ENCODE measurements at places on chromosomes 12 and 14. TPM values are rescaled to one million over a fixed set of nuclear protein-coding genes. Genes with fewer than 3 reads are reported as not detected.

GRCh38 chr12:91926848-91927247 is 218.8 kb downstream of the BTG1 start:
- peak; percentile 24 for DNase-seq

Gene RARG
- 41.2 TPM for total RNA-seq

GRCh38 chr14:64549791-64550620 is at the start of gene PPP1R36:
TSS of gene PPP1R36 (plus strand) at chr14:64549961. CDS start at chr14:64549998, 37 bp downstream.
- no peak for DNase-seq

DNA sequence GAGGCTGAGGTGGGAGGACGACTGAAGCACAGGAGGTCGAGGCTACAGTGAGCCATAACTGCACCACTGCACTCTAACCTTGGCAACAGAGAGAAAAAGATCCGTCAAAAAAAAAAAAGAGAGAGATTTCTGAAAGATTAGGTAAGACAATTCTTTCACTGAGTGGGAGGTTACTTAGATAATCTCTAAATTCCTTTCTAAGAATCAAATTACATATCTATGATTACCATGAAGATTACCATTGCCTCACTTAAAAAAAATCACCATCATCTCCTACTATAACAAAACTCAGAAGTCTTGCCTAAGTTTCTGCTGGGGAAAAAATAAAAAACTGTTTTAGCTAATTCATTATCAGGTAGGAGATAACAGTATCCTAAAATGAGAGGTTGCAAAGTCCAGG is 366.7 kb downstream of the DUSP6 start:
- DNase-seq = no peak

DNA sequence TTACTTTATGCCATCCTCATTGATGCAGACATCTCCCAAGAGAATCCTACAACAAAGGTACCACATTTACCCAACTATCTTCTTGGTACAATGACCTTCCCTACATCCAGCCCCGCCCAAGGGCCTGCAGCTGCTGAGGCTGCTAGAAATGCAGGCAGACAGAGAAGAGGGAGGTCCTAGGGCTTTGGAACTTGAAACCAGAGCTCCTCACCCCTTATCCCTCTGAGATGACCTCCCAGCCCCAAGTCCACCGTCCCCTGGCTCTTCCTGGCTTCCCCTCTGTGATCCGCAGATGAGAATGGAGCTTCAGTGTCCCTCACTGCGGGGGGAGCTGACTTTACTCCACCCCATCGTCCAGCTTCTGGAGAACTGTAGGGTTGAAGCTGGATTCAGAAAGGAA is 1.6 kb upstream of the TNFRSF1A start:
- no peak for DNase-seq

GRCh38 chr14:72679536-72680151 is 214.3 kb downstream of the DPF3 start:
- DNase-seq = no peak

DNA sequence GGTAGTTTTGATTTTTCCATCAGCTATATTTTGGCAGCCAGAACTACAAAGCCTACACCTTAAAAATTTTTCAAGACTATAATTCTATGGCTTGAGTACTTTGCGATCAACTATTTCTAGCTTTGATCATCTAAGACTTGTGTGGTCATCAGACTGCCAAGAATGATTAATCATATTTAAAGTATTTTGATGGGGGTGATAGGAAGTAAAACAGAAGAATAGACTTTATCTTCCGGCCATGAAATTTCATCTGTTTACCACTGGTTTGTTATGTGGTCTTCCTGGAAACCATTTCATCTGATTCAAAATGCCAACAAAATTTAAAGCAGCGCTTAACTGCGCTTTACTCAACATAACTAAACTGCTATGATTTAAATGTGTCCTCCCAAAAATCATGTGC is 706.8 kb downstream of the TRHDE start:
- no peak for DNase-seq

Gene HOXC10
- 154 TPM for total RNA-seq

Gene AMN
- 0.44 TPM for total RNA-seq

Gene SYNDIG1L
- total RNA-seq = not detected

Gene MAP1LC3B2
- total RNA-seq = 1.9 TPM

DNA sequence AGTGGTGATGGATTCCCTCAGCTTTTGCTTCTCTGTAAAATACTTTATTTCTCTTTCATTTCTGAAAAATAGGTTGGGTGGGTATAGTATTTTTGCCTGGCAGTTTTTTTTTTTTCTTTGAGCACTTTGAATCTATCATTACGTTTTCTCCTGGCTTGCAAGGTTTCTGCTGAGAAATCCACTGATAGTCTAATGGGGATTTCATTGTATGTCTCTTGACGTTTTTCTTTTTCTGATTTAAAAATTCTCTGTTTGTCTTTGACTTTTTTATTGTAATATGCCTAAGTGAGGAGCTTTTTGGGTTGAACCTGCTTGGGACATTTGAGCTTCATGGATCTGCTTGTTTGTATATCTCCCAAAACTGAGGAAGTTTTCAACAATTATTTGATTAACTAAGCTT is 606.0 kb downstream of the KCNH5 start:
- no peak for DNase-seq

Gene KRT82
- not detected for total RNA-seq

Gene KRT85
- not detected for total RNA-seq

- DNase-seq = no peak
Observed at GRCh38 chr14:103041464-103041863, 15.9 kb downstream of the CDC42BPB start.

Gene STYK1
- 0.85 TPM for total RNA-seq

Gene ACSM4
- total RNA-seq = not detected

DNA sequence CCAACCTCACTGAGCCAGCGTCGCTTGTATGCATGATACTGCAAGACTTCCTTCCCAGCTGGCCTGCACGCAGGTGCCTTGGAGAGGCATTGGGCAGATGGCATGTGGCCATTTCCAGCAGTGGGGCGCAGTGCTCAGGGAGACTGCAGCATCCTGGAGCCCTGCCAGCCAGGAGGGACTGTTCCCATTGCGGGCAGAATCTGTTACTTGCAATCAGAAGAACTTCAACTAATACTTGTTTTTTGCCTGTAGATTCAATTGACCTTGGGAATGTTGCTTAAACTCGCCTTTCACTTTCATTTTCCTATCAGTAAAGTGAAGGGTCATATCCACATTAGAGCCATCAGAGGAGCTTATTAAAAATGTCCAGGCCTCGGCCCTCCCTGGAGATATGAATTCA is 29.8 kb downstream of the ANKRD9 start:
- no peak for DNase-seq

Gene KRT83
- total RNA-seq = 0.28 TPM

GRCh38 chr14:87935886-87936285 is 57.1 kb downstream of the GALC start:
- DNase-seq = no peak

DNA sequence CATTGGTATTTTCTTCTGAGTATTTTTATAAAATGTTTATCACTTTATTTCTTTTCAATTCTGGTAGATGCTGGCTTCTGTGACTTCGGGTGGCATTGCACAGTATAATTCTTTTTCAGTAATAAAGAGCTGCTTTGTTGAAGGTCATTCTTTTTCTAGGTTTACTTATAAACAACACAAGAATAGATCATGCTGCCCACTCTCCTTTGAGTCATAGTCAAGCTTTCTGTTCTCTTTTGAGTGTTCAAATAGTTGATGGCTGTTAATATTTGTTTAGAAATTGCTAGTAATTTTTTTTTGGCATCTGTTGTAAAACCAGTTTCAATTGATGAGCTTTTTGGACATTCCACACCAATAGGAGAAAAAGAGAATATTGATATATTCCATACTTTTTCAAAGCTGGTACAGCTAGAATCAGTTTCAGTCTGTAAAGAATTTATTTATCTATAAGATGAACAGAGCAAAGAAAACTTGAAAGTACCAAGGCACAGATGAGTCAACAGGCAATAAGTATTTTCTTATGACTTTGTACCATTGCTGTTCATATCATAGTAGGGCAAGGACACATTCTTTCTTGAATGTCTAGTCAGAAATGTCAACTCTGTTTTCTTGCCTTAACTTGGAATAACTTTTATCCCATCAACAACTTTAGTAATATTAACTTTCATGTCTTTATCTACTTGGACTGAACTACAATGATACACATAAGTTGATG is 513.0 kb upstream of the SEL1L start:
- no peak for DNase-seq

- DNase-seq = no peak
Observed at GRCh38 chr14:36524874-36525745, 5.1 kb upstream of the NKX2-1 start.

DNA sequence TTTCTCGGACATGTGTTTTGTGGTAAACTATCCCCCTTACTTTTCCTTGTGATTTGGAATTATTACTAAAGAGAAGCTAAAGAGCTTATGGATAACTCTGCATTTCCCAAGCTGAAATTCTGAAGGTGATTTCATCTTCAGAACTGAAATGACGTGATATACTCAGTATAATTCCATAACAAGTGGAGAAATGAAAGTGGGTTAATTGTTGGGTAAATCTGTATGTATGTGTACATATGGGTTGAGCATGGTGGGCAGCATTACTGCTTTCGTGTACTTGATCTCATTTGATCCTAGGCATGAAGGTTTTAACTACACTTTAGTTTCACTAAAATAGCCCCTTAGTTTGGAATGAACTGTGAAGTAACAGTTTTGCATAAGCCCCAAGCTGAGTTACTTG is 4.1 kb downstream of the YY1 start:
- DNase-seq = no peak

DNA sequence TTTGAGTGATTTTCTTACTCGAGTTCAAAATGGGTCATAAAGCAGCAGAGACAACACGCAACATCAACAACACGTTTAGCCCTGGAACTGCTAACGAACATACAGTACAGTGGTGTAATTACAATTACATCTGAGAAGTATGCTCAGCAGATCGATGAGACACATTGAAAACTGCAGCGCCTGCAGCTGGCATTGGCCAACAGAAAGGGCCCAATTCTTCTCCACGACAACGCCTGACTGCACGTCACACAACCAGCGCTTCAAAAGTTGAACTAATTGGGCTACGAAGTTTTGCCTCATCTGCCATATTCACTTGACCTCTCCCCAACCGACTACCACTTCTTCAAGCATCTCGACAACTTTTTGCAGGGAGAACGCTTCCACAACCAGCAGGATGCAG is 145.6 kb downstream of the SCARB1 start:
- DNase-seq = no peak

DNA sequence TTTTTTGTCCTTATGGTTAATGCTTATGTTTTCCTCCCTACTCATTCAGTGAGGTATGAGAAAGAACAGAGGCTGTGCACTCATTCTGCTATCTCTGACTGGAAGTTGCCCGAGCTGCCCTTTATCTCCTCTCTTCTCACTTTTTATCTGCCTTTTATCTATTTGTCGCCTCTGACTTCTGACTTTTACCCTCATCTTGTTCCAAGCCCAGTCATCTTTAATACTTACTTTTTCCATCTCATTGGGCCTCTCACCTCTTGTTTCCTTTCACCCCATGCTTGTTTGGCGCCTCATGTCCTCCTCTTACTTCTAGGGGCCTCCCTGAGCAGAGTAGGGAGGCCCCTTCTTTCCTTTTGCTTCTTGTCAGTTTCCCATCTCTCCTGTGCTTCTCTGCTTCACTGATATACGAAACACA is 50.7 kb downstream of the DIP2B start:
- DNase-seq = no peak

- no peak for DNase-seq
Observed at GRCh38 chr12:131340616-131341210, 370.2 kb upstream of the SFSWAP start.

GRCh38 chr12:124492879-124493808 is 74.3 kb downstream of the NCOR2 start:
- no peak for DNase-seq

DNA sequence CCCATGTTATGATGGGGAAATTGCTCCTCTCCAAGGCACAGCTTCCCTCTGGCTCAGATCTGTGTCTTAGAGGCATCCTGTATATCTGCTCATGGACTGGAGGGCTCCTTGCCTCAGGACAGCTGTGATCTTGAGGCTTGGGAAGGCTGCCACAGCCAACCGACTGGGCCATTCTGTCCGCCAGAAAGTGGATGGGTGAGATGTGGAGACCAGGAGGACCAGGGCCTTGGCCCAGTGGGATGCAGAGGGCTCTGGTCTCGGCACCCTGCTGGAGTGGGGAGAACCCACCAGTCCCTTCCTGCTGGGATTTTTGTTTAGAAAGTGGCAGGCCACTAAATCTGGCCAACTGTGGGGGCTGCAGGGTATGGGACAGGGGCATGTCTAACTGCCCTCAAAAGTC is 148.6 kb downstream of the CALM1 start:
- DNase-seq = no peak

GRCh38 chr12:26630546-26631027 is 202.4 kb downstream of the ITPR2 start:
- DNase-seq = no peak

DNA sequence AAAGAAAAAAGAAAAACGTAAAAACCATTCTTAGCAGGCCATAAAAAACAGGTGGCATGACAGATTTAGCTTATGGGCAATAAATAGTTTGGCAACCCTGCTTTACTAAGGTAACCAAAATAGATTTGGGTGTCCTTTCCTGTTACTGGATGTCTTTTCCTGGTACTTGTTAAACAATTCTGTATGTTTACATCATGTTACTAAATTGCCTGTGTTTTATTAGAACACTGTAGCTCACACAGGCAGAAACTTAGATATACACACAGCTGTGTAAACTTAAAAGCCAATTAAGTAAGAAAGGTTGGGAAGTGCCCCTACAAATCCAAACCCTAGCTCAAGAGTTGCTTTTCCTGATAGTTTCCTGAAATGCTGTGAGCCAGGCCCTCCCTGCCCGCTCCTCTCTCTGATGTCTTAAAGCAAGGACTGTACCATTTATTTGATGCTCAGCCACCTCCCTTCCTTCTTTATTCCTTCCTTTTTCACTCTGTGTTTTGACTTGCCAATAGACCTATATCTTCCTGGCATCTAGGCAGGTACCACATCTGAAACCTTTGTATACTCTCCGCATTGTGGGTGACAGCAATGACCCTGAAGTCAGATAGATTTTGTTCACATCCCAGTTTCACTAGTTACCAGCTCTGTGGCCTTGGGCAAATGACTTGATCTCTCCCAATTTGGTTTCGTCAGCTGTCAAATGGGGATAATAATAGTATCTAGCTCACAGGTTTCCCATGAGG is 3.7 kb upstream of the CAMKK2 start:
- no peak for DNase-seq

- no peak for DNase-seq
Observed at GRCh38 chr14:104359969-104360442, 219.6 kb upstream of the C14orf180 start.

Gene RTN1
- 0.05 TPM for total RNA-seq

GRCh38 chr14:104522926-104523545 is 56.5 kb upstream of the C14orf180 start:
- DNase-seq = no peak

- DNase-seq = no peak
Observed at GRCh38 chr12:74563927-74564326, 26.3 kb downstream of the ATXN7L3B start.

Gene TOMM20L
- total RNA-seq = not detected

- DNase-seq = no peak
Observed at GRCh38 chr14:24074625-24075484, 3.5 kb downstream of the CPNE6 start.
